ENCODE measurements at places on chromosomes 6 and 20. TPM values are rescaled to one million over a fixed set of nuclear protein-coding genes. Genes with fewer than 3 reads are reported as not detected.

DNA sequence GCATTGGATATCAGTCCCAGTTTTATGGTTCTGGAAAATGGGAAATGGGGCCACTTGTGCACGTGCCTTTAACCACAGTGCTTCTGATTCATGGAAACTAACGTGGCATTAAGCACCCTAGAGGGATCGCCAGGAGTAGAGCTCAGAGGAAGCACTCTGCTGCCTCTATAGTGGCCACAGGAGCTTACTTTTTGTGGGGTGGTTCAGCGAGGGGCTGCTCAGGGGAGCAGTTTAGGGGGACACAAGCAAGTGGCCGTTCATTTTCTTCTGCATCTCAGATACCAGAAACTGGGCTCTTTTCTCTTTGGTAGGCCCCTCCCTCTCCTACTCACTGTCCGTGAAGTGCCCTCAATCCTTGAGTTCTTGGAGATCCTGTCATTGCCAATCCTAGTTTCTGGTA, 28.5 kb downstream of the AGPAT4 start:
- DNase-seq = no peak

- DNase-seq = no peak
Observed at GRCh38 chr6:75800133-75800532, 51.1 kb downstream of the MYO6 start.

GRCh38 chr20:20073801-20074371, 21.6 kb downstream of the CFAP61 start:
- no peak for DNase-seq

DNA sequence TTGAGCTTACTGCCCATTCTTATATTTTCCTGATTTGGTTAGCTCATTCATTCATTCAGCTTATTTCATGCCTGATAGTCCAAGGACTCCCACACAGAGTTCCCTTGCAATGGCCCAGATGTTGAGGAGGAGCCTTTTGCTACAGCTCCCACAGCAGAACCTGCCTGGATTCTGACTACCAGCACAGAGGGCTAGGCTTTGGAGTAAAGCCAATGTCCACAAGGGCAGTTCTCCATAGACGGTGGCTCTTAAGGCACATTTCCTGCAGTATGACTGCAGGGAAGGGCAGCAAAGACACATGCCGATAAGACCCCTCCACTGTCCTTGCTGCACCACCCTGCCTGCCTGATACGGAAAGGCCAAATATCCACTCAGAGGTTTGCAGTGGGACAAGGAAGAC, 112.3 kb upstream of the SYNDIG1 start:
- DNase-seq = no peak

DNA sequence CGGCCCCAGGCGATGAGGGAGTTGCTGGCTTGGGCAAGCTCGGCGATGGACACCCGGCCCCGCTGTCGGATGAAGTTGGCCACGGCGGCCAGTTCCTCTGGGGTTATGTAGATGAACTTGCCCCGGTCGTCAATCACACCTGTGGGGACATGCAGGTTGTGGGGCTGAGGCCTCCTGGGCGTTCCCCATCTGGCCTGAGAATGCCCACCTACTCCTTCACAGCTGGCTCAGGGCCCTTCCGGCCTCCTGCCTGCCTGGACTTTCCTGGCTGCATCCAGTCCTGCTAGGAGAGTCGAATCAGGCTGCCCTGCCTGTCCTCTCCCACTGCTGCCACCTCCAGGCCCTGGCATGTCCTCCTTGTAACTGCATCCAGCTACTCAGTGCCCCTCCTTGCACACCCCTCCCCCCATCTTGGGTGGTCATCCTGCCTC, 13.8 kb downstream of the DDRGK1 start:
- DNase-seq = no peak

DNA sequence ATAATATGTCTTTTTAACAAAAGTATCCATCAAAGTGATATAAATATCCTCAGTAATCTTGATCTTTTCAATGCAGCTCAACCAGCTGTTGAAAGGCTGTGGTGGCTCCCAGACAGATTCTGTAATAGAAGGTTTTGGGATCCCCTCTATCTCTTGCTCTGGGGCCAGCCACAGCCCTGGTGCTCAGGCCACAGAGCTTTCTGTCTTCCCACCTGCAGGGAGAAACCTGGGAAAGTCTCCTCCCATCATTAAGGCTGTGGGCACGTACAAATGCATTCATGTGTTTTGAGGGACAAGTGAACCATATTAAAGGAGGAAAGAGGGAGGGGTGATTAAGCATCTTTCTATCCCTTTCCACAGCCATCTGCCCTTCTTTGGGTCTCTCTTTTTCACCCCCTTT, 183.1 kb downstream of the PRDM13 start:
- no peak for DNase-seq

DNA sequence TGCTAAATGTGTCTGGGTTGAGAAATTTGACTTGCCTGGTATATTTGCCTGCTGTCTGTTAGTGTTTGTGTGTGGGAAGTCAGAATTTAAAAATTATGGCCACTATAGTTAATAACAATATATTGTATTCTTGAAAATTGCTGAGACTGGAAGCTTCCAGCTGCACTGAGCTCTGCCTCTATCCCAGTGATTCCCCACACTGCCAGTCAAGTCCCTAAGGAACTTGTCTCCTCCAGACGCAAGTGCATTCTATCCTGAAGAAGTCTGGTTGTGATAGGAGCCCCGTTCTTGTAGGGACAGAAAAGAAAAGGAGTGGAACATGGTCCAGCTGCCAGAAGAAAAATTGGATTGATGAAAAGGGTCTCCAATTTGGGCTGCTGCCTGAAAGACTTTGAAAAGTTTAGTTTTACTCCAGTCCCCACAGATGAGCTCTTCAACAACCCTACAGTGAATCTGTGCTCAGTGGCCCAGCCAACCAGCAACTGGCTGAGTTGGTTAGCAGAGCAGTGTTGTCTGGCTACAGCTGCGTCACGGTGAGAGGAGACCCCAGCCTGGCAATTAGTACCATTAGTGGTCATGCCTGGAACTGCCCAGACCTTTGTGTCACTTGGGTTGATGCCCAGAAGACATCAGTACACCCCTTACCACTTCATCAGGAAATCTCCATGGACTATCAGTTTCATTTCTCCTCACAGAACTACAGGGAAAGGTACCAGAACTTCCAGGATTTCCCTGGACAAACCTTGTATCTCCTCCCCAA, 183.1 kb upstream of the MCHR2 start:
- DNase-seq = no peak

The DACT2 gene
- 0.92 TPM for total RNA-seq

The GGT7 gene
- total RNA-seq = 22.0 TPM

The FAM184A gene
- total RNA-seq = 2.2 TPM

The GPR6 gene
- not detected for total RNA-seq

The SMLR1 gene
- not detected for total RNA-seq
